ENCODE measurements at places on chromosomes 12 and 14.

DNA sequence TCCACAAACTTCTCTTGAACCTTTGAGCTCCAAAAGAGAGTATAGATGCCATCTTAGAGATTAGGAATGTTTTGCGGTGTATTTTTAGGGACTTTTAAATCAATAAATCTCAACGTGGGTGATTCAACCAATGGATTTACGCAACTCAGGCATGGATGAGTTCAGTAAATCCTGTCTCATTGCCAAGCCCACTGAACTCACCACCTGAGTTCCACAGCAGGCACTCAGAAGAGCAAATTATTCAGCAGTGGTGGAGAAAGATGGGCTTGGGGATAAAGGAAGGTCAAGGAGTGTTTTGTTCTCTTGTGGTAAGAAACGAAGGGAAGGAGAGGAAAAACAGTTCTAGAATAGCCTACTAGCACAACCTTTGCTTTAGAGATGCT, 68.7 kb upstream of the HMGA2 start:
- no peak for DNase-seq

DNA sequence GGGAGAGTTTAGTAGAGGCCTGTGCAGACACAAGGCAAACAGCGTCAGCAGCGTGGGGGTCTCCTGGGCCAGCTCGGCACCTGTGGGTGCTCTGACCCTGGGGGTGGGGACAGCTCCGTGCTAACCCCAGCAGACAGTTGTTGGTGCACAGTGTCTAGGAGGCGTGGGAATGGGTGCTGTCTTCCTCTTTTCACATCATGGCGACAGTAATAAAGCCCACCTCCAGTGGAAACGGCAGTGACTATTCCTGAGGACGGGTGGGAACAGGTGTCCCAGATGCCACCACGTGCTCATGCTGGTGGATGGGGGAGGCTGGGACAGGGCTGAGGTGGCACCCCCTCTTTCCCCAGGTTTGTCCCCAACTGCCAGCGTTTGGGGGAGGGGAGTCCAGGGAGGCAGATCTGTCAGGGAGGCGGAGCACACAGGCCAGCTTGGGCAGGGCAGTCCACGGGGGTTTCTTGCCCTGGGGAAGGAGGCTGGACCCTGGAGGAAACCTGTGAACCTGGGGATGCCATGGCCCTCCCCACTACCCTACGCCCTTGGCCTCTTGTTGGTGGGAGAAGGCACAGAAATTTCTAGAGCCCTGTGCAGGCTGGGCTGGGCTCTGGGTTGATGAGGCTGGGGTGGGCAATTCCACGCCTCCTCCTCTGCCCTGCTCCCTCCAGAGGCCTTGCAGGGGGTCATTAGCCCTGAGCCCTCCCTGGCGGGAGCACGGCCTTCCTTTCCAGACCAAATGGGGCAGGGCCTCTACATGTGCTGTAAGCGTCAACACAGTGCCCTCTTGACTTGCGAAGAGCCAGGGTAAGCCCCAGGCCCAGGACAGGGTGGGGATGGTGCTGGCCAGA, 3.8 kb downstream of the ZBTB42 start:
- DNase-seq = no peak

GRCh38 chr14:81434230-81434629, 34.1 kb upstream of the STON2 start:
- DNase-seq = no peak

GRCh38 chr12:79140711-79141110, 276.1 kb downstream of the SYT1 start:
- DNase-seq = no peak

DNA sequence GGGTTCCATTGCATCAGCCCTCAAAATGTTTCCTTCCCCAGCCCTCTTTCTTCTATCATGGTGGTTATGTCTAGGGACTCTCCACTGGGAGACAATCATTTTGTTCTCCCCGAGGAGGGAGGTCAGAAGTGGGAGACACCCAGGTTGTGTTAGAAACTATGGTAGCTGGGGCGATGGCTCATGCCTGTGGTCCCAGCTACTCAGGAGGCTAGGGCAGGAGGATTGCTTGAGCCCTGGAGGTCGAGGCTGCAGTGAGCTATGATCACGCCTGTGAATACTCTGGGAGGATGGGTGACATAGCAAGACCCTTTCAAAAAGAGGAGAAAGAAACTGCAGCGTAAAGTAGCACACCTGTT, 13.0 kb upstream of the LRRC23 start:
- DNase-seq = no peak

DNA sequence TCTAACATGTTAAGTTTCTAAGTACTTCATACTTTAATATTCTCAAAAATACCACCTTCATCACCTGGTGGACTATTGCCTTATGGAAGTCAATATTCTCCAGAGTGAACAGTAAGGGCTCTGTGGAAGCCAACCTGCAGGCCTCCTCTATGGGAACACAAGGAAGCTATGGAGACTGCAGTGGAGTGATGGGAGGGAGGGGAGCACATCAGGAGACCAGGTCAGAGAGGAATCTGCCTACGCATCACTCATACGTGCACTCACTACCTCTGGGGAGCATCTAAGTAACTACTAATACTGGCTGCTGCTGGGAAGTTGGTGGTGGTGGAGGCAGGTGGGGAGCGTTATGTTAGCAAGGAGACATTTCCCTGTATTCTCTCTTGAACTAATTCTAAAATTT, 19.9 kb downstream of the HECTD4 start:
- DNase-seq = no peak

DNA sequence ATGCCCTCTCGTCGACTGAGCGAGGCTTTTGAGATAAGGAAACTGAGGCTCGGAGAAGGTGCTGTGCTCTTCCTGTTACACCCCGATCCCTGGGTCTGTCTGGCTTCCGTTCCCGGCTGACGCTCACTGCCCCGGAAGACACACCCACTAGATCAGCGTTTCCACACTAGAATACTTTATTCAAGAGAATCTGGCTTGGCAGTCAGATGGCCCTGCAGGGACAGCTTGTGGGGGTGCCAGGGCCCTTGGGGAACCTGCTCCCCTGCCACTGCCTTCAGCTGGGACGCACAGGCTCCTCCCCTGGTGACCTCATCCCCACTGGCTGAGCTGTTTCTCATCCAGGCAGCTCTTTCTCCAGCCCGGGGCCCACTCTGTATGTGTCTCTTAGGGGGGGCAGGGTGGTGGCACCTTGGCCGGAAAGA, 13.7 kb downstream of the PGF start:
- peak; percentile 68 for DNase-seq

- no peak for DNase-seq
Measured at GRCh38 chr14:59344016-59344415, 121.2 kb downstream of the GPR135 start.

DNA sequence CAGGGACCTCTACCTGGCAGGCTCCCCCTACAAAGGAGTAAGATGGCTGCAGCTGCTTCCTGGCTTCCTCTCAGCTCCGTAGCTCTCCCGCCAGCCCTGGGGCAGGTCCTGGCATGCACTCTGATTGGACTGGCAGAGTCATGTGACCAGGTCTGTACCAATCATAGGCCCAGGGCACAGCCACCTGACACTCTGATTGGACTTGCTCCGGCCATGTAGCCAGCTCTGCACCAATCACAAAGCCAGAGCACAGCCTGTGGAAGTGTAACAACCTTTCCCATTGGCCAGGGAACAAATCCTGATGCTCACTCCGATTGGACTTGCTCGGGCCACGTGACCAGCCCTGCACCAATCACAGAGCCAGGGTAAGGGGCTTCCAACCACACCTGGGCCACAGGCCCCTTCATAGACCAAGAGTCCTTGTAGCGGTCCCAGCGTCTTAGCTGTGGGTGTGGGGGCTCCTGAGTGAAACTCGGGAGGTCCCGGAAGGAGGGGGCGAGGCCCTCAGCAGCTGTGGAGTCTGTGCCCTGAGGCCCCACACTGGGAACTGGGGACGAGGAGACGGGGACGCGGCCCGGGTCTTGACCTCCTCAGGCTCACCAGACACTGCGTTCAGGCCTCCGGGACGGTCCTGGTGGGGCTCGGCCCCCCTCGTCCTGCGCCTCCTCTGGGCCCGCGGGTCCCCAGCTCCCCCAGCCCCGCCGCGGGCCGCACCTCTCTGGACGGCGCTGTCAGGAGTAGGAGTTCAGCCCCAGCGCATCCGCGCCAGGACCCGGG, 210.6 kb downstream of the ADGRD1 start:
- DNase-seq = no peak

- no peak for DNase-seq
Measured at GRCh38 chr12:83538361-83538965, 851.8 kb downstream of the TMTC2 start.

DNA sequence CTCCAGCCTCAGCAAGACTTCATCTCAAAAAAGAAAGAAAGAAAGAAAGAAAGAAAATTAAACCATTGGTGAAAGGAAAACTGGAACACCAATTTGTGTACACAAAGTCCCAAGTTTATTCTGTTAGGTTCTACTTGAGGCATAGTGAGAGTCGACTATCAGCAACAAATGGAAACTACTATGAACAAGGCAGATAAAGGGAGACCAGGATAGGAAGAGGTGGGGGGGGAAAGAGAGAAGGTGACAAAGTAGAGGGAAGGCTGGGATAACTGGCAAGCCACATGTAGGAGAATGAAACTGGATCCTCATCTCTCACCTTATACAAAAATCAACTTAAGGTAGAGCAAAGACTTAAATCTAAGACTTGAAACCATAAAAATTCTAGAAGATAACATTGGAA, 25.6 kb downstream of the TFCP2 start:
- no peak for DNase-seq

DNA sequence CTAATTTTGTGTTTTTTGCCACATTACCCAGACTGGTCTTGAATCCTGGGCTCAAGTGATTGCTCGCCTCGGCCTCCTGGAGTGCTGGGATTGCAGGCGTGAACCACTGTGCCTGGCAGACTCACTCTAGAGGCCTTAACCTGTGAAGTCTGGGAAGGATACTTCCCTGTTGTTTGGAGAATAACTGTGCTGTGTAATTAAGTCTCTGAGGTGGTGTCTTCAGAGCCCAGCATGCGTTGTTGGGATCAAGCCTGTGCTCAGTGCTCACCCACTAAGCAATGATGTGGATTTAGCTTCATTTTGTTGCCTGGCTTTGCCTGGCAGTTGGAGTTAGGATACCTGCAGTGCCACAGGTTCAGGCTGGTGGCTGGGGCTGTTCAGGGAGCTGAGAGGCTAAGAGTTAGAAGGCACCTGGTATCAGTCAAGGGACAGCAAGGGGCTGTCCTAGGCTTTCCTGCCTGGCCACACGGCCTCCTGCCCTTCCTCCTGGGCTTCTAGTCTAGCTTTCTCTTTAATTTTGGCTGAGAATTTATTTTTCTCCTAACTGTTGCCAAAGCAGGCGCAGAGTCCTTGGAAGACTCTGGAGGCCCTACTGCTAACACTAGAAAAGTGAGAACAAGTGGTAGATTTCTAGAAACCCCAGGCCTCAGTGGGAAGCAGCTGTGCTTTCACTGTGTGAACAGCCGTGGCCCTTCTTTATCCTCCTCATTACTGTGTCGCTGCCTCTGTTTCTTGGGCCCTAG, 38.5 kb downstream of the EP400 start:
- DNase-seq = no peak

DNA sequence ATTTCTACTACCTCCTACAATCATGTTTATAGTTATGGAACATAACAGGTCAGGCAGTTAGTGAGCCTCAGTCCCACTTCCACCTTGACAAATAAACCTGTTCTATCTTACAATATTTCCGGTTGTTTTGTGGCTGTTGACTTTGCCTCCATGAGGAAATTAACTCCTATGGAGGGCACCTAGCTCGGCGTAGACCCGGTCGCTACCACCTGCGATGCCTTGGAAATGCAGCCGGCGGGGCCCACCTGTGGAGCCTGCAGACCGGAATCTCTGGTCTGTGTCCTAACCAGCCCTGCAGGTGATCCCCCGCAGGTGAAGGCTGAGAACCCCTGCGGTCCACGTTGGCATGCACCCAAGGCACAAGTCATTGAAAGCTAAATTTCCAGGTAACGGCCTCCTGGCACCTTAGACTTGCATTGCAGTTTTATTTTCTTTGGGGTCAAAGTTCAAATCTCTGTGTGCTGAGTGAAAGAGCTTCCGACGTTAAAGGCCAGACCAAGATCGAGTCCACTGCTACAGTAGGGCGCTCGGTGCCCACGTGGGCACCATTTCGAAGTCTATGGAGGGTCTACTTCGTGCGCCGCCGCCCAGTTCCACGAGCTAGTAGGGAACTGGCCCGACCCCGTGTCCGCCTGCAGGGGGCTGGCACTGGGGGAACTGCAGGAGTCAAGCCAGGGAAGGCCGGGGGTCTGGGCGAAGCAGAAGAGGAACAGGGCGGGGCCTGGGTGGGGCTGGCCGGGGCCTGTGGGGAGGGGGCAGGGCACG, 782 bp upstream of the PIWIL1 start:
- no peak for DNase-seq

GRCh38 chr12:113098441-113099028, 37.0 kb downstream of the RASAL1 start:
- DNase-seq = peak; percentile 56

GRCh38 chr12:76199808-76200207, 115.3 kb upstream of the NAP1L1 start:
- no peak for DNase-seq

- DNase-seq = no peak
Measured at GRCh38 chr12:19707948-19708409, 268.7 kb downstream of the AEBP2 start.

- DNase-seq = no peak
Measured at GRCh38 chr12:96258104-96258961, 64.2 kb downstream of the ELK3 start.

GRCh38 chr12:116318576-116319232, 41.2 kb upstream of the MED13L start:
- DNase-seq = no peak

DNA sequence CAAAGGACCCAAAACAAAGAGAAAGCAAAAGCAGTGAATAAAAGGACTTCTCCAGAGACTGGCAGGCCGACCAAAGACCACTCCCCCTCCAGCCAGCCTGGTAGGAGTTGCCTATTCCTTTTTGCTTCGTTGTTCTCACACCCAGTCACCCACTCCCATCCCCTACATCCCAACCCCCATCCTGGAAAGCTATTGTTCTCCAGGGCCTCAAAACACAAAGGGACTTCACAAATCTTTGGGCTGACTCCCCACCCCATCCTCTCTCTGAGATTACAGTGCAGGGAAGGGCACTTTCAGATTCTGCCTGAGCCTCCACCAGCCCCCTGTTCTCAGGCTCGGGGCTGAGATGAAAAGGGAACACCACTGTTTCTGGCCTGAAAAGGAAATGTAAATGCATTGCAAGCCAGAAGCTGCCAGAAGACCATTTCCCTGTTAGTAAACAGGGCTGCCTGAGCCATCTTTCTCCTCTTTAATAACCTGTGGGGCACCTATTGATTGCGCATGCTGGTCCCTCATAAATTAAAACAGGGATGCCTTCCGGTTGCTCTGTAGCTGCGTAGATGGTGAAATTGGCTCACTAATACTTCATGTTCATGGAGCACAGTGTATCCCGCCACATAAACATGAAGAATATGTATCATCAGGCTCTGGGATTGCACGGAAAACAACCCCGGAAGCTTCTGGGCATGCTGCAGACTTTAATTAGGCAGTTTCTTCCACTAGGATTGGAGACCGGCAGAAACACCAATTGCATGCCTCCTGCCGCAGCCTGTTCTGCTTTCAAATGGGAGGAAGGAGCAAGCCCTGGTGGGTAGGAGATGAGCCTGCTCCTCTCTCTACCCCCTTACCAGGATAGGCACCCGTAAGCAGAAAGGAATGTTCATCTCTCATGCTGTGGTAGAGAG, 130.3 kb upstream of the FUT8 start:
- DNase-seq = no peak

- peak; percentile 65 for DNase-seq
Measured at GRCh38 chr12:6772331-6772695, at the start of gene LAG3. Gene LAG3 (plus strand): TSS chr12:6772520. CDS start chr12:6772853, 333 bp downstream.
